ENCODE measurements at places on chromosomes 5 and 9.

DNA sequence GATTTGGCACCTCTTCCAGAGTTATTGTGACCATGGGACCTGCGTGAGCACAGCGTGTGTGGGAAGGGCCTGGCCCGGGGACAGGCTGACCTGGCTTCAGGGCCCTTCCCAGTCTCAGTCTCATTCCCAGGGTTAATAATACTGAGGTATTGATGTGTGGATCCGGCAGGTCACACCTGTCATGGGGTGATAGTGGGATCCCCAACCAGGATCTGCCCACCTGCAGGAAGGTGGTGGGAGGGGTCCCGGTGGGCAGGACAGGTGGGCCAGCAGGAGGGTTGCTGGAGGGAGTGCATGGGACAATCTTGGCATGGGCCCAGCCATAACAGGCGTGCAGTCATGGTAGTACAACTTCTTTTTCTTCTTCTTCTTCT is 55.4 kb downstream of the COL15A1 start:
- DNase-seq = no peak

DNA sequence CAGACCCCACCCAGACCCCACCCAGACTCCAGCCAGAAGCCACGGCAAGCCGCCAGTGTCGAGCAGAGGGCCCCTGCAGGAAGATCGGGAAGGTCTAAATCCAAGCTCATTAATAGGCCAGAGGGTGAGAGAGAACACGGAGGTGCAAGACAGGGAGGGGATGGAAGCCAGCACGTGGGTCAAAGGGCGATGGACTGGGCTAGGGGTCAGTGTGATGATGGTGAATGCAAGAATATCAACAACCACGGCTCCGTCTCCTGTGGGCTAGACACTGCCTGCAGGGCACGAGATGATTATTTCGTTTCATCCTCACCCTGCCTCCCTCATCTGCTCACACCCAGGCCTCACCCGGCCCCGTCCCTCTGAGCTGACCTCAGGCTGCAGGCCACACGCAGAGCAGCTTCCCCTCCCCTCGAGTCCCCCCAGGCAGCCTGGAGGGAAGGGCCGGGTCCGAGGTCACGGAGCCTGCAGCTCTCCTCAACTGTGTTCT is 122.0 kb downstream of the COL23A1 start:
- DNase-seq = no peak

- DNase-seq = no peak
These were observed 86.3 kb downstream of the S1PR3 start for GRCh38 chr9:89077519-89077918.

GRCh38 chr5:131749723-131750470 is 46.9 kb downstream of the FNIP1 start:
- no peak for DNase-seq

DNA sequence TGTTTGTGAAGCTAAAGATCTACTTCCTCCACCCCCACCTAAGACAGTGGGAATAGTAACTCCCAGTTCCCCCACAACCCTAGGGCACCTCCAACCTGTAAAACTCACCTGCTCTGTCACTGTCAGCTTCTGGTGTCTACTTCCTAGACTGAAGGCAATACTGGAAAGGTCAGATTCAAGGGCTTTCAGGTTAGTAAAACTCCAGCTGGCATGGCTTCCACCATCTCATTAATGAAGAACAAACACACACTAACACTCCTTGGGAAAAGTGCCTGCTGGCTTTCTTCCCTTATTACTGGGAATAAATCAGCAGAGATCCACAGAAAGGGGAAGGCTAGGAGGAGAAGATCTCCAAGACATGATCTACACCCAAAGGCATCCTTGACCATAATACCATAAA is 109.9 kb downstream of the TMEM174 start:
- DNase-seq = no peak

DNA sequence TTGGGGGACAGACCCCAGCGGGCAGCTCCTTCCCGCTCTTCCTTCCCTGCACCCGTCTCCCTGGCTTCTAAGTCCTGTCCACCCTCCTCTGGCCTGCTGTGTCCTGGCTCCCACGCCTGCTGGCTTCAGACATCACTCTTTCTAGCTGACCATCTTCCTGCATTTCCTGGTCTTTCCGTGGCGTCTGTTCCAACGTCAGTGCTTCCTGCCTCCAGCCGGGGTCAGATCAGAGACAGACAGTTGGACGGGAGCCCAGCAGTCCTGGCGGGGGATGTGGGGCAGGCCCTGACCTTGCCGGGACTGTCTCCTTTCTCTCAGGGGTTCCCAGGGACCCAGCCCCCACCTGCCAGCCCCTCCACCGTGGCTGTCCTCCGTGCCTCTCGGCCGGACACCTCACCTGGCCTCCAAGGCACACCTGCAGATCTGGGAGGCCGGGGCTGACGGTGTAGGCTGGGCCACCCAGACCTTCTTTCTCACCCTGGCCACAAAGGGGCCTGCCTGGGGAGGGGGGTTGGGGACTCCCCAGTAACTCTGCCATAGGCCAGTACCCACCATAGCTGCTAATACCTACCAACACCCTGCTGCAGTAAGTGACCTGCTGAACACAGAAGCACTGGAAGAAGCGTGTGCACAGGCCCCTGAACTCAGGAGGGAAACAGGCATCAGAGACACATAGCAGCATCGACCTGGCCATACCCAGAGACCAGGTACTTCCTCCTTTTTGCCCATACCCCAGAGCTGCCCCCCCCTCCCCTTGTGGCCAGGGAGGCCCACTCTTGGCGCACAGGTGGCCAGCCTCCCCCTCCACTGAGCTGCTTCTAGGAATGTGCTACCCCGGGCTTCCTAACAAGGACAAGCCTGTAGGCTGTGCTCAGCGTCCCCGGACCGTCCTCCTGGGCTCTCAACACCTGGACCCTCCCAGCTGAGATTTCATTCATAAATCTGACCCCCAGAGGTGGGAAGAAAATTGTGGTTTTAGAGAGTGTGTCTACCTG is 5.1 kb downstream of the NRARP start:
- no peak for DNase-seq

GRCh38 chr9:19698960-19699359 is 89.9 kb downstream of the SLC24A2 start:
- no peak for DNase-seq

GRCh38 chr9:113431191-113431590 is 20.6 kb downstream of the C9orf43 start:
- DNase-seq = no peak

DNA sequence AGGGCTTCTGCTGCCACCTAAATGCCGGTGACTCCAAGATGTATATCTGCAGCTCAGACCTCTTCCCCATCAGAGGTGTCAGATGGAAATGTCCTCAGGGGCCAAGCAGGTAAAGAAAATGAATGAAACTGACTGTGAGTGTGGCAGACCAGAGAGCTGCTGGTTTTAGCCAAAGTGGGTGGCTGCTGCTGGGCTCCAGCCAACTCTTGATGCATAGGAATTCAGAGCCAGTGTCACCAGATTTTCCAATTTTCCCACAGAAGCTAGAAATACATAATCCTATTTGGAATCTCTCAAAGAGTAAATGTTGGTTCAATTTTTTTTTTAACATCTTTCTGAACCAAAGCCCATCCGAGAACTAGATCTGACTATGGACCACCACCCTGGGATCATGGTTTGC is 161.2 kb upstream of the SPRY4 start:
- DNase-seq = no peak

DNA sequence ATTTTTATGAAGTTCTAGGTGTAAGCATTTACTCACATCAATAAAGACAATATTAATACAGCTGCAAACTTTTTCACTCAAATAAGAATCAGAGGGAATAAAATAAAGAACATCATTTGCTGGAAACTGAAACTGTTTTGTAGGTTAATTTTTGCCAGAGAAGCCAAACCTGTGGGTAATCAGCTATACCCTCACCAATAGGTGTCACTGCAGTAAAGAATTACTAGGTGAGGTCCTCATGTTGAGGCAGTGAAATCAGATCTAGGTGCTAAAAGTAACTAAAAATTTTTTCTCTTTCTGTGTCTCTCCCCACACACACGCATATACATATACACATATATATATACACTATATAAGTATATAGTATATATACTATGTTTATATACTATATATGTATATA is 1016.3 kb upstream of the SEMA6A start:
- DNase-seq = no peak

- no peak for DNase-seq
These were observed 76.5 kb downstream of the PHF2 start for GRCh38 chr9:93652604-93653592.

DNA sequence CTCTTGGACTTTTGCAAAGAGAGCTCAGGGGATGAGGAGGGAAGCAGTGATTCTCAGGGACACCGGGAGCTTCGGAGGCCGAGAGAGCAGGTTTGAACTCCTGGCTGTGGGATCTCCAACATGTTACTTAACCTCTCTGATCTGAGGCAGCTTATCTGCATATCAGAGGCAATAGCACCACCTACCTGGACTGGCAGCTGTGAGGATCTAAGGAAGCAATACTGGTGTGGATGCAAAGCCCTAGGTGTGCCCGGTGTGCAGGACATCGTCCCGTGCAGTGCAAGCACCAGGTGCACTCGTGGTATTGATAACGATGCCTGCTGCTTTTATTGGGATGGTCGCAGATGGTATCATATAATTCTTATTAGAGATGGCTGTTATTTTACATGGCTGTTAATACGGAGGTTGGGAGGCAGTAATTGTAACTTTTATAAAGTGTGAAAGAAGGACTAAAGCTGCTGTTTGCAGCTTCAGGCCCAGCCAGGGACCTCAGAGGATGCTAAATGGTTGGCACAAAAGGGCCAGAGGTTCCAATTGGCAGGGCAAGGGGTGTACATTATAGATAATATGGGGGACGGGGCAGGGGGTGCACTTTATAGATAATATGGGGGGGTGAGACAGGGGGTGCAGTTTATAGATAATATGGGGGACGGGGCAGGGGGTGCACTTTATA is 14.9 kb downstream of the COL5A1 start:
- no peak for DNase-seq

- DNase-seq = no peak
These were observed 75.3 kb downstream of the TJP2 start for GRCh38 chr9:69249337-69249736.

DNA sequence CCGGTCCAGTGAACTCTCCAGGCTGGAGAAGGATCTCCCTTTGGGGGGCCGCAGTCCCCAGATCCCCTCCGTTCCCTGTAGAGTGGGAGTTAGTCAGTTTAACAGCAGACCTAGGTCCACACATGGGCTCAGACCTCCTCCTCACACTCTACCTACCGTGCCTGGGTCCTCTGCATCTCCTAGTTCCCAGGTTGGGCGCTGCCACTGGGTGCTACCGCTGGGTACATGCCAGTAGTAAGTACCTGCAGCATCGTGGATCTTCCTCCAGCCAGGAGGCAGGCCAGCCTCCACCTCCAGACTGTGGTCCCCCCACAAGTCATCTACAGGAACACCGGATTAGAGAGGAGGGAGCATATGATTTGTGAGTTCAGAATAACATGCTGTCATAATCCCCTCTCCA is 802 bp downstream of the APBB3 start:
- DNase-seq = no peak

DNA sequence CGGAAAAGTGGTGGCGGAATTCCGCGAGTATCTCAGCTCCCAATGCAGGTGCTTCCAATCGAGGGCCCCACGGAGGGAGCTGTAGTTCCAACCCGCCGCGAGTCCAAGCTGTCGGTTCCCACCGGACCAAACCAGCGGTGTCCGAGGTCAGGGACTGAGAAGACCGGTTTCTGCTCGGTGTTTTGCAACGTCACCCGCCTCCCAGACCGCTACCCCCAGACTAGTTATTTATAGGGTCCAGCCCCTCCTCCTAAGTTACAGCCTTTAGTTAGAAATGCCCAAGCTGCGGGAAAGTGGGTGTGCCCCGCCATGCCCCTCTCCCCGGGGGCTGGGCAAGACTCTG is 677 bp upstream of the MYORG start:
- no peak for DNase-seq

- no peak for DNase-seq
These were observed 13.8 kb downstream of the FOXE1 start for GRCh38 chr9:97866848-97867247.

DNA sequence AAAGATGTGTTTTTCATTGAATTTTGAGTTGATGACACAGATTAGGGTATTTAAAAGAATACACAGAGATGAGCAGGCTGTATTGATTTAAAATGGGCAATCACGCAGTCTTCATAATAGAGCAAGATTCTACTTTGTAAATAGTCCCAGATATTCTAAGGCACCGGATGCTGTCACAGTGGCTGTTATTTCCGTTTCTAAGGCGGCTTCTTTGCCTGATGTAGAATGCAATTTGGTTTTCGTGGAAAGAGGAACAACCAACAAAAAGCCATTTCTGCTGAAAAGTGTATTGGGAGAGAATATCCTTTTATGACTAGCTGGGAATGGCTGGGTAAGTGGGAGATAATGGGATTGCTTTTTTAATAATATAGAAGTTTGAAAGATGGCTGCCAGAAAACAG is 17.5 kb downstream of the PRKACG start:
- no peak for DNase-seq

- DNase-seq = no peak
These were observed 145.9 kb downstream of the MACIR start for GRCh38 chr5:103404483-103404882.

DNA sequence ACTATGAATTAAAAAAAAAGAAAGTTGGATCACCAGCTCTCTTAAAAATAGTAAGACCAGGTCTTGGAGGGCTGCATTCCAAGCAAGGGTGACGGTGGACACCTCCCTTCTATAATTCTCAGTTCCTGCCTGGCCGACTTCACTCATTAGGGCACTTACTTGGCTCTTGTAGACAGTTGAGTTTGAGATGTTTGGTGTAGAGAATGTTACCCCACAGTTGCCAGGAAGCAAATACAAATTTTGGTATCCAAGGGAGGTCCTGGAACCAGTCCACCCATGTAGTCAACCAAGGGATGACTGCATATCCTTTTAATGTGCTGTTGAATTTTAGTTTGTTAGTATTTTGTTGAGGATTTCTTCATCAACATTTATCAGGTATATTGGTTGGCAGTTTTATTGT is 20.6 kb downstream of the B4GALT7 start:
- DNase-seq = no peak

DNA sequence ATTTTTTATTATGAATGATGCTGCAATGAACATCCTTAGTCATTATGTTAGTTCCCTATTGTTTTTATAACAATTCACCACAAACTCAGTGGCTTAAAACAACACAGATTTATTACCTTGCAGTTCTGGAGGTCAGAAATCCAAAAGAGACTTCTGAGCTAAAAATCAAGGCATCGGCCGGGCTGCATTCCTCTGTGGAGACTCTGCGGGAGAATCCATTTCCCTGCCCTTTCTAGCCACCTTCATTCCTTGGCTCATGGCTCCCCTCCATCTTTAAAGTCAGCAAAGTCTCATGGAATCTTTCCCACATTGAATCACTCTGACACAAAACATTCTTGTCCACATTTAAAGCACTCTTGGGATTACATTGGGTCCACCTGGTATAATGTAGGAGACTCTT is 38.6 kb downstream of the SNX18 start:
- no peak for DNase-seq

DNA sequence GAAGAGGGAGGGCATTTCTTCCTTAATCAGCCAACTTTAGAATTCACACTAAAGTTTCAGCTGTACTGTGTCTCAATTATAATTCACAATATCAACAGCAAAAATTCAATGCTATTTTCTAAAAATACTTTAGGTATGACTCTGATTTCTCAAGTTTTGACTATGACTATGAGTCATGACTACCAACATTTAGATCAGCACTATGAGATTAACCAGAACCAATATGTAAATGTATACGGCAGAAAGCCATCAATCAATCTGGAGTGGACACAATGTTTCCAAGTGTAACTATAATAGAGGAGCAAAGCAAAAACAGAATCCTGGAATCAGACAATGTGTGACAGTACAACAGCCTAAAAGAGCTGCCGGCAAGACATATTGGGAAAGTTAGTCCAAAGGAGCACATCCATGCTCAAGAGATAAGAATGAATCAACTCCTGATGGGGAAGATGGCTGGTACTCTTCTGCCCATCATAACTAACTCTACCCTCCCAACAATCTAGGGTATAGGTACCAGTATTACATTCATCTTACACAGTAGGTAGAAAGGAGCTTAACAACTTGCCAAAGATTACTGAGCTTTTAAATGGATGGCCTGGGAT is 294.4 kb downstream of the SEMA5A start:
- no peak for DNase-seq

Measured in stimulated activated naive CD4-positive, alpha-beta T cell treated with Interleukin-2 at 50 U/mL for 16 hours (primary cell).